ENCODE measurements at places on chromosomes 2 and 18. TPM values are rescaled to one million over a fixed set of nuclear protein-coding genes. Genes with fewer than 3 reads are reported as not detected.

DNA sequence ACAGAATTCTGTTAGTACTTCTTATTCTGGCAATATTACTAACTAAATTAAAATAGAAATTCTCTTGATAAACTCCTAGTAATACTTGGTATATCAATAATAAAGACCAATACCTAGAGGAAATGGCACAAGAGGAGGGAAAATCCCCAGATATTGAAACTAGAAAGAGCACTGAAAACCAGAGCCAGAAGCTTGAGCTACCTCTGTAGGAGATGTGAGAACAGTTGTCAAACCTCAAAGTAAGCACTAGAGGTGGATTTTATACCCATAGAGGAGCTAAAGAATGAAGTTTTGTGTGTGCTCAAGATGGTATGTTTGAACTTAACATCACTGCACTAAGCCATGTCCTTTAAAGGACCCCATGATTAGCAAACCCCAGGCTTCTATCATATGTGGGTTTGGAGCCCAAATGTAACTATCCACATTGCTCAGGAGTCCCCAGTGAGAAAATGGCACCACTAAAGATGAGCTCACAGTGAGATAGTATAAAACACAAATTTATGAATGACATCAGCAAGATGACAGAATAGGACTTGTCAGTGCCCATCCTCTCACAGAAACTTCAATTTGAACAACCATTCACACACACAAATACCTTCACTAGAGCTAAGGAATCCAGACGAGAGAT, 122.1 kb downstream of the PKP4 start:
- H3K27me3 ChIP-seq, result no peaks in the 10 kb centered on the region
- H3K4me3 ChIP-seq, result no peak overlapping the region
- H3K36me3 ChIP-seq, result peaks cover under 1% of the 10 kb centered on the region
- DNase-seq, result no peak
- no peaks in the 10 kb centered on the region for H3K4me1 ChIP-seq
- no peak overlapping the region for H3K27ac ChIP-seq

REL gene
- total RNA-seq, result 2.3 TPM

- H3K27me3 ChIP-seq, result no peaks in the 10 kb centered on the region
- no peak overlapping the region for H3K4me3 ChIP-seq
- H3K4me1 ChIP-seq, result peaks cover 3% of the 10 kb centered on the region
- no peak overlapping the region for H3K27ac ChIP-seq
- DNase-seq, result no peak
Observed at GRCh38 chr18:44741085-44741484, 60.4 kb downstream of the SETBP1 start.

RAB6C gene
- total RNA-seq, result not detected

- no peak for DNase-seq
- H3K27ac ChIP-seq, result no peak overlapping the region
- H3K36me3 ChIP-seq, result no peaks in the 10 kb centered on the region
Observed at GRCh38 chr2:74020702-74021406, 36.1 kb downstream of the TET3 start.

SAG gene
- total RNA-seq, result not detected

AMER3 gene
- not detected for total RNA-seq

DNA sequence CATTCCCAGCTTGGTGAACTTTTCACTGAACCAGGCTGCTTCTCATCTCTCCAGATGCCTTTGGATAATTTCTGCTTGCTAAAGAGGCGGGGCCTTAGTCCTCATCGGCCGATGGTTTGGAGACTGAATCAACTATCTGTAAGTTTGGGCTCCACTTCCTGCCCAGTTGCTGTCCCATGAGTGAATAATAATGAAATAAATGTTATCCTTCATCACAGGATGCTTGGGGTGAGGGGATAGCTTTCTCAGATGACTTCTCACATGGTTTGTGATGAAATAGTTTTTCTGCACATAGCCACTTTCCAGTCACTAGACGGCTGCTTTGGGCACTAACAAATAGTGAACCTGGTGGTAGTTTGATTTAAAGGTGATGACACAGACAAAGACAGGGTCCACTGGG, 376.6 kb upstream of the TRIB2 start:
- H3K4me3 ChIP-seq, result no peak overlapping the region
- H3K27me3 ChIP-seq, result no peaks in the 10 kb centered on the region
- no peaks in the 10 kb centered on the region for H3K4me1 ChIP-seq

- H3K36me3 ChIP-seq, result no peaks in the 10 kb centered on the region
- H3K27me3 ChIP-seq, result no peaks in the 10 kb centered on the region
- H3K4me1 ChIP-seq, result peaks cover 4% of the 10 kb centered on the region
- no peak overlapping the region for H3K27ac ChIP-seq
- DNase-seq, result peak; percentile 17
Observed at GRCh38 chr2:138421315-138421970, 80.1 kb upstream of the SPOPL start.

DNA sequence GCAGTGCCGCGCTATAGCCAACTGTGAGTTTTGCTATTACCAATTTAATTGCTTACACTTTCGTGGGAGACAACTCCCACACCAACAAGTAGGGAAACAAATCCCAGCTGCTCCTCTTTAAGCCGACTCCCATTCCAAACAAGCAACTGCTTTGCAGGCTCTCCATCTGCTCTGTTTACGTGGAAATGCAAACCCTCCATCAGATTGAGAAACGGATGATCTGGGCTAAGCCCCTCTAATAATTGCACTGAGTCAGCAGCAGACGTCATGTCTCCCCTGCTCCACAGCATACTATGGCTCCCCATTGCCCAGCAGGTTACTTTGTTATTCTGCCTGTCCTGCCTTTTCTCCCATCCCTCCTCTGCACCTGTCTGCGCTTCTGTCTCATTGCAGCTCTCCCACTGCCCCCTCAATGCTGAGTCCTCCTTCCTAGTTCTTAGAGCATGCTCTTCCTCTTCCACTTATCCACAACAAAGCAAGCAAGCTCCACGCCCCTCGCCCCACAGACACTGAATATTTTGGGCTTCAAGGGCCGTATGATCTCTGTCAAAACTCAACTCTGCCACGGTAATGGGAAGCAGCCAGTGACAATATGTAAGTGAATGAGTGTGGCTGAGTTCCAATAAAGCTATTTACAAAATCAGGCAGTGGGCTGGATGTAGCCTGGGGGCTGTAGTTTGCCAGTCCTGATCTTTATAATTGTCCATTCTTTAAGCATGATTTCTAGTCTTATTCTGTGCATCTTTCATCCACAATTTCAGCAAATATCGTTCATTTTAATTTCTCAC, 39.5 kb upstream of the ARL4C start:
- H3K27ac ChIP-seq, result no peak overlapping the region
- no peaks in the 10 kb centered on the region for H3K36me3 ChIP-seq
- no peak for DNase-seq
- no peaks in the 10 kb centered on the region for H3K4me1 ChIP-seq
- no peak overlapping the region for H3K4me3 ChIP-seq

DNA sequence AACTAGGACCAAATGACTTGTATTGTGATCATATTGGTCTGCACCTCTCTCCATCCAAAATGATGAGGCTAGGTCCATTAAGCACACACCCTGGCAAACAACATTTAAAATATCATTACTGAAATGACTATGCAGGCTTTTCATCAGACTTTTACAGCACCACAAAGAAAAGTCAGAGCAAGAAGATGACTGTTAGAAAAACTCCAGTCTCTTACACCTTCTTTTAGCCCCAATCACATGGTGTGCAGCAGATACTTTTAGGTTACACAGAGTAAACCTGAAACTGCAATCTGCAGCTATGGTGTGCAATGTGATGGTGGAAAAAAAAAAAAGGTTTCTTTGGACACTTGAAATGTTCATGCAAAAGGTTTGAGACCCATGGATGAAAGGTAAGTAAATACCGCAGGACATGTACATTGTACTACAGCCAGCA, 5.4 kb upstream of the POLI start:
- H3K27me3 ChIP-seq, result no peaks in the 10 kb centered on the region
- H3K36me3 ChIP-seq, result no peaks in the 10 kb centered on the region
- no peak for DNase-seq
- no peak overlapping the region for H3K4me3 ChIP-seq
- no peak overlapping the region for H3K27ac ChIP-seq

TMEM247 gene
- not detected for total RNA-seq

DSG4 gene
- not detected for total RNA-seq

MEP1B gene
- under 0.01 TPM for total RNA-seq

GRCh38 chr2:161030260-161031063, 129.8 kb upstream of the TANK start:
- H3K4me1 ChIP-seq, result peaks cover 13% of the 10 kb centered on the region
- H3K27me3 ChIP-seq, result no peaks in the 10 kb centered on the region
- H3K27ac ChIP-seq, result peak overlapping the region; percentile 86
- DNase-seq, result peak; percentile 99
- no peak overlapping the region for H3K4me3 ChIP-seq

DNA sequence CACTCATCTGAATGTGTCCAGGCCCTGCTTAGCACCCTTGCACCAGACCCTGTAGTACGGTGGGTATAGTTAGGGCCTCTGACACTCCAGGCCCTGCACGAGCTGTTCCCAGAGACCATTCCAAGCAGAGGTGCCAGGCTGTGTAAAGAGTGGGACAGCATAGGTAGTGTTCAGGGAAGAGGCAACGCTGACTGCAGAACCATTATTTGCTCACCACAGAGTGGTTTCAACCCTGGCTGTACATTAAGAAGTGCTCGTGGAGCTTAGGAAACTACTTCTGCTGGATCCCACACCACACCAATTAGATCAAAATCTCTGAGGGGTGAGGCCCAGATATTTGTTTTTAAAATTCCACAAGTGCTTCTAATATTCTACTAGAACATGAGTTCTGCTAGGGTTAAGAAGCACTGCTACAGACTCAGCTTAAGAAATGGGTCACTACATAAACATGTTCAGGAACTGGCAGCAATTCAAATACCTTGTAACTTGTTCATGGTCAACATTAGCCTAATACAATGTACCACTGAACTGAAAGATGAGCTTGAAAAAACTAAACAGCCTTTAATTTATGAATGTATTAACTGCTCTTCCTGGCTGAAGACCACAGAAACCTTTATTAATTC, 183.0 kb downstream of the MYO5B start:
- peaks cover under 1% of the 10 kb centered on the region for H3K27me3 ChIP-seq
- no peak overlapping the region for H3K4me3 ChIP-seq
- no peaks in the 10 kb centered on the region for H3K4me1 ChIP-seq
- H3K36me3 ChIP-seq, result no peaks in the 10 kb centered on the region

DNA sequence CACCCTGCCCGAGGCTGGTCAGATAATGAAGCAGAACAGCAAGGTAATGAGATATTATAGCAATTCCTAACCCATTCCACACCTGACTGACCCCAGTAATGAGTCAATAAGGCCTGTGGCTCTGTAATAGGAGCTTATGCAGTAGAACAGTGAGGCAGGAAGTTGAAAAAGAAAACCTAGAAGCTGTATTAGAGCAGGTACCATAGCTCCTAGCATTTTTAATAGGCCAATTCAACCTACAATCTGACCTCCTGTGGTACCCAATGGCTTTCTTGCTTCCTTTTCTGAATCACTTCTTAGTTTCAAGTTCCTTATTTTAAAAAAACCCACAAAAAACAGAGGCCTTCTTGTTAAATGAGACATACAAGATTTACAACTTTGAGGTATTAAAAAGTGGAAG, 43.6 kb upstream of the MAP2 start:
- no peaks in the 10 kb centered on the region for H3K36me3 ChIP-seq
- H3K4me1 ChIP-seq, result peaks cover 5% of the 10 kb centered on the region

- no peak overlapping the region for H3K27ac ChIP-seq
- no peaks in the 10 kb centered on the region for H3K4me1 ChIP-seq
- DNase-seq, result no peak
- no peak overlapping the region for H3K4me3 ChIP-seq
- H3K36me3 ChIP-seq, result no peaks in the 10 kb centered on the region
Observed at GRCh38 chr18:42611134-42611533, 504.4 kb downstream of the RIT2 start.

- H3K4me1 ChIP-seq, result no peaks in the 10 kb centered on the region
- H3K36me3 ChIP-seq, result no peaks in the 10 kb centered on the region
- H3K27ac ChIP-seq, result no peak overlapping the region
- peak; percentile 92 for DNase-seq
- H3K27me3 ChIP-seq, result no peaks in the 10 kb centered on the region
- H3K4me3 ChIP-seq, result no peak overlapping the region
Observed at GRCh38 chr2:180222644-180223043, 215.5 kb upstream of the CWC22 start.

GRCh38 chr2:156309167-156309566, 23.4 kb downstream of the NR4A2 start:
- DNase-seq, result no peak
- no peaks in the 10 kb centered on the region for H3K36me3 ChIP-seq
- no peak overlapping the region for H3K27ac ChIP-seq
- no peaks in the 10 kb centered on the region for H3K4me1 ChIP-seq
- H3K27me3 ChIP-seq, result no peaks in the 10 kb centered on the region

DNA sequence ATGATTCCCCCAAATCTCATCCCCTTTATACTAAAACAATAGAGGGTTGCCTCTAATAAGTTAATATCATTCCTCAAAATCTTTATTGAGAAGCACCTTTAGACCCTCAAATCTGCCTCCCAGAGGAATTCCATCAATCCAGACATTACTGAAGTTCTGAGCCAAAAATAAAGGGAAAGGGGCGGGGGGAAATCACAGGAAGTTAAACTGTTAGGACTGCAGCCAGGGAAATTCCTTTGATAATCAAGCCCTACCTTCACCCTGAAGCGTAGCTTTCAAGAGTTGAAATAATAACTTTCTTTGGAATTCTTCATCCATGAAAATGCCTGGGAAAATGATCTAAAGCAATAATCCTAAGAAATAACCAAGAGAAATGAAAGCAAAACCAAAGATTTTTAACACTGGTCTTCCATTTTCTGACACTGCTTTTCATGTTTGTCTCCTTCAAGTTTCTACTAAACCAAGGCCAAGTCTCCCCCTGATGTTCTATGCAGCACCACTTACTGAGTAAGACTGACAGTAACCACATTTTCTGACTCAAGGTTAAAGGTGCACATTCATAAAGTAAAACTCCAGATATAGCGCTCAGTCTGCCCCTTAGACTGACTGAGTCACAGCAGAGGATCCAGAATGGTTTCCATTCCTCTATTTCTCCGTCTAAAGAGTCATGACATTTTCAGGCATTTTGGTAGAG, 78.2 kb downstream of the TCF4 start:
- H3K4me1 ChIP-seq, result peaks cover 2% of the 10 kb centered on the region
- DNase-seq, result peak; percentile 72
- no peaks in the 10 kb centered on the region for H3K36me3 ChIP-seq
- H3K27ac ChIP-seq, result peak overlapping the region; percentile 88
- H3K27me3 ChIP-seq, result no peaks in the 10 kb centered on the region
- peak overlapping the region; percentile 51 for H3K4me3 ChIP-seq

GRCh38 chr2:29587402-29588190, 333.8 kb downstream of the ALK start:
- H3K4me3 ChIP-seq, result no peak overlapping the region
- H3K27ac ChIP-seq, result no peak overlapping the region
- no peaks in the 10 kb centered on the region for H3K36me3 ChIP-seq

ANKRD30B gene
- total RNA-seq, result under 0.01 TPM
